ENCODE measurements at places on chromosomes 4 and X.

GRCh38 chr4:182969651-182970279 is 52.6 kb upstream of the DCTD start:
- no peak for DNase-seq

DNA sequence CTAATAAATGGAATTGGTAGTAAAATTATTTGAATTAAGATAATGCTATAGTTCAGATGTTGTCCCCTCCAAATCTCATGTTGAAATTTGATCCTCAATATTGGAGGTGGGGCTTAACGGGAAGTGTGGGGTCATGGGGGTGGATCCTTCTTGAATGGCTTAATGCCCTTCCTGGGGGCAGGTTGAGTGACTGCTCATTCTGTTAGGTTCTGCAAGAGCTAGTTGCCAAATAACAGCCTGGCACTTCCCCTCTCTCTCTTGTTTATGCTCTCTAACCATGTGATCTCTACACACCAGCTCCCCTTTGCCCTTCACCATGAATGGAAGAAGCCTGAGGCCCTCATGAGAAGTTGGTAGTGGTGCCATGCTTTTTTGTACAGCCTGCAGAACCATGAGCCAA is 724.8 kb upstream of the FTHL17 start:
- no peak for DNase-seq

GRCh38 chr4:46432923-46433322 is 43.0 kb upstream of the GABRA2 start:
- DNase-seq: no peak

GRCh38 chr4:164701665-164702064 is 52.3 kb upstream of the SMIM31 start:
- DNase-seq: no peak

DNA sequence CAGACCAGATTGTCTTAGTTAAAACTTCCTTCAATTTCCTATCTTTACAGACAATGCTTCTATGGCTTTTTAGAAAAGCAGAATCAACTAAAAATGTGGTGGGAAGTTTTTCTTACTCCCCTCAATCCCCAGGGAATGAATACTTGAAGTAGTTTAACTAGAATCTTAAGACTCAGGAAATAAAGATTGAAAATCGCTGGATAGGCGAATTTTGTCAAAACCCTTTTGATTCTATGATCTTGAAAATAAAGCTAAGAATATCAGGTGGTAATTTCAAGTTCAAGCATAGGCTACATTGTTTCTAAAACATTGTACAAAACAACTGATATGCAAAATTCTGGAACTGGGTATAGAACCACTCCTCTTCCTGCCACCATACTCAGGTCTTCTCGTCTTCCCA is 276.5 kb upstream of the GK2 start:
- DNase-seq: no peak

Measured in DMS 273 treated with DMSO at 0.1 percent for 48 hours (cell line).